ENCODE measurements at places on chromosomes 16 and 17.

GRCh38 chr16:50408001-50408561 is 39.3 kb upstream of the BRD7 start:
- DNase-seq = no peak

- DNase-seq = no peak
These were observed 885 bp upstream of the SLFN13 start for GRCh38 chr17:35449371-35449931.

GRCh38 chr16:2008631-2009163 is 924 bp downstream of the ZNF598 start:
- no peak for DNase-seq

- no peak for DNase-seq
These were observed 4.1 kb upstream of the LCMT1 start for GRCh38 chr16:25107466-25107792.

GRCh38 chr17:7204828-7205461 is 14.7 kb downstream of the DLG4 start:
- no peak for DNase-seq

GRCh38 chr16:46885960-46886763 is 2.0 kb downstream of the GPT2 start:
- DNase-seq = no peak

DNA sequence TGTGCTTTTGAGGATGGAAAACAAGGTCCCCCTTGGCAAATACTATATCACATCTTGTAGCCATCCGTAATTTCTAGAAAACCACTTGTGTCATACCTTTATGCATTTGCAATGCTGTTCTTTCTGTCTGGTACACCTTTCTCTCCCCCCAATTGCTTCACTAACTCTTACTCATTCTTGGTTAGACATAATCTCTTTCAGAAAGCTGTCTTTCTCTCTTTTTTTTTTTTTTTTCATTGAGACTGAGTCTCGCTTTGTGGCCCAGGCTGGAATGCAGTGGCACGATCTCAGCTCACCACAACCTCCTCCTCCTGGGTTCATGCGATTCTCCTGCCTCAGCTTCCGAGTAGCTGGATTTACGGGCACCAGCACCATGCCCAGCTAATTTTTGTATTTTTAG is 94.9 kb upstream of the C17orf78 start:
- no peak for DNase-seq

DNA sequence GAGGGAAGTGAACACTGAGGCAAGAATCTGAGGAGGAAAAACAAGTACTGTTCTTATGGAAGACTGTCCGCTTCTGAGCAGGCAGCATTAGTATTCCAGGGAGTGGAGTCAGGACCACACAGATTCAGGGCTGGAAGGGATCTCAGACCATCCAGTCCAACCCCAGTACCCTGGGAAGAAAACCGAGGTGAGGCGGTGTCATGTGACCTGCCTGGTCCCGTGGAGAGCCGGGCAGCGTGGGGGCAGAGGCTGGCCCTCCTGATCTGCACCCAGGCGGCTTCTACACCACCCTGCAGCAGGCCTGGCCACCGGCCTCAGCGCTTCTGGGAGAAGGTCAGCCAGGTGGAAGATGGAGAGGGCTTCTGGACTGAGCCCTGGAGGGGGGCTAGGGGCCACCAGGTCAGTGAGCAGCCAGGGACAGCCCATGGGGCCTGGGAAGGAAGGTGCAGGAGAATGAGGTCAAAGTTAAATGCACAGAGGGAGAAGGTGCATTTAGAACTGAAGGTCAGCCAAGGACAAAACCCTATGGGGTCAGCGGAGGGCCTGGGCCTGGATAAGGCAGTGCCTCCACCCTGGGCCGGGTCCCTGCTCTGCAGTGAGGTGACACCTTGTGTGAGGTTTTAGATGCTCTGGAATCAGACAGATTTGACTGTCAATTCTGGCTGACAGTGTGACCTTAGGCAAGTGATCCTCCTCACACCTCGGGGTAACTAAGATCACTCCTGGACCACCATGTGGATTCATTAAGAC is 45.9 kb downstream of the VAC14 start:
- no peak for DNase-seq

DNA sequence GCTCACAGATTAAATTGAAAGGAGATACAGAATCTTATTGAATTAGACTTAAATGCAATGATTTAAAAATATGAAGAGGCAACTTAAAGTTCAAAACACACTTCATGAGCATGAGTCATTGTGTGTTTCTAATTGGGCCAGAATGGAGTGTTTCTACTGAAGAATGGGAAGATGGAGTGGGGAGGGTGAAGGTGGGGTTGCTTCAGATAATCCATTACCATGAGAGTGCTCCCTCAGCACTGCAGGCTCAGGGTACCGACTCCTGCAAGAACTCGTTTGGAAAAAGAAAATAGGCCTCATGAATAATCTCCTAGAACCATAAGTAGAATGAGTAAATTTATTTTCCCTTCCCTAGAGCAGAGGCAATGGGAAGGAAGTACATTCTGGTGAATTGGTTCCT is 372.8 kb downstream of the TOX3 start:
- no peak for DNase-seq
